ENCODE measurements at places on chromosomes 12 and 14.

- DNase-seq: no peak
Observed at GRCh38 chr14:68823434-68824206, 30.8 kb upstream of the ZFP36L1 start.

- no peak for DNase-seq
Observed at GRCh38 chr12:60451457-60451856, 855.6 kb downstream of the SLC16A7 start.

DNA sequence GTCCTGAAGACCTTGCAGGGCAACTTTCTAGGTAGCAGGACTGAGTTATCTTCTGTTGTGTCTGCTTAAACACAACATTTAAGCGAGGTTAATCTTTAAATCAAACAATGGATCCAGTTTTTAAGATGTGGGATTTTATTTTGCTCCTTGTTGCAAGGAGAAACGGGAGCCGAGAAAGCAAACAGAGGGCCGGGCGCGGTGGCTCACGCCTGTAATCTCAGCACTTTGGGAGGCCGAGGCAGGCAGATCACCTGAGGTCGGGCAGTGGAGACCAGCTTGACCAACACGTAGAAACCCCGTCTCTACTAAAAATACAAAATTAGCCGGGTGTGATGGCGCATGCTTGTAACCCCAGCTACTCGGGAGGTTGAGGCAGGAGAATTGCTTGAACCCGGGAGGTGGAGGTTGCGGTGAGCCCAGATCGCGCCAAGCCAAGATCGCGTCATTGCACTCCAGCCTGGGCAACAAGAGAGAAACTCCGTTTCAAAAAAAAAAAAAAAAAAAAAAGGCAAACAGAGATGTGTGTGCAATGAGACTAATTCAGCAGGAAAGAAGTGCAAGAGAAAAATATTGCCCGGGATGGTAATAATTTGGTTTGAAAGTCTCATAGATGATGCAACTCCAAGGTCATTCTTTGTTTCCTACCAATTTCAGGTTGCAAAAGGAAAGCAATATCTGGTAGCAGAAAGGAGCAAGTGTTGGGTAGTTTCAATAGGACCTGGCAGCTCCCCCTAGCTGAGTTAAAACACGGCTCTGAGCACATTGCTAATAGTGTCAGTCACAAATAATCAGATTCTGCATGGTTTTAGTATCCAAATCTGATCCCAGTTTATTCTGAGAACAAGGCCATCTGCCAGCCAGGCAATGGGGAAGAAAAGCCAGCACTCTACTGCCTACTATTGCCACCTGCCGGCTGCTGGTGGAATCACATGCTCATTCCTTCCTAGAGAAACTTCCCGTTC lies 141.4 kb downstream of the PPM1H start:
- DNase-seq: peak; percentile 77

- no peak for DNase-seq
Observed at GRCh38 chr14:103849151-103849886, 1.9 kb upstream of the PPP1R13B start.

GRCh38 chr12:28936221-28936620 lies 212.9 kb upstream of the FAR2 start:
- no peak for DNase-seq

DNA sequence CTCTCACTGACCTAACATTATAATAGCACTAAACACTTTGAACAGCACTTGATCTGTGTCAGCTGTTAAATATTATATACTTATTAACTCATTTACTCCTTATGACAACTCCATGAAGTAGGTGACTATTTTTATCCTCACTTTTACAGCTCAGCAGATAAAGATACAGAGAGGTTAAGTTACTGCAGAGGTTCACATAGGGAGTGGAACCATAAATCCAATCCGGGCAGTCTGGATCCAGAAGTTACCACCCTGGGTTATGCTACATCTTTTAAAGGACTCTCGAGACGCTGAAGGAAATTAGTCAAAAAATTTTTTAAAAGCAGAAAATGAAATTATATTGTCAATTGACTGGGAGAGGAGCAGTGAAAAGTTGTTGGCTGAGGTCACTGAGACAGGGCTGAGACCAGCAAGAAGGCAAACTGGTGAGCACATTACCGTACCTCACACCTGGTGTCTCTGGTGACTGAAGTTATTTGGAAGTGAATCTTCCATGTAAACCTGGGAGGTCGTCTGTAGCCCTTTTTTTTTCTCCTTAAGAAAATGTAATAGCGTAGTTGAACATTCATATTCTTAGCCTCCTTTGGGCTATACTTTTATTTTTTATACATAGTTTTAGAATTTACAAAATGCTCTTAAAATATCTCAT lies 1.2 kb upstream of the RIMKLB start:
- DNase-seq: no peak

DNA sequence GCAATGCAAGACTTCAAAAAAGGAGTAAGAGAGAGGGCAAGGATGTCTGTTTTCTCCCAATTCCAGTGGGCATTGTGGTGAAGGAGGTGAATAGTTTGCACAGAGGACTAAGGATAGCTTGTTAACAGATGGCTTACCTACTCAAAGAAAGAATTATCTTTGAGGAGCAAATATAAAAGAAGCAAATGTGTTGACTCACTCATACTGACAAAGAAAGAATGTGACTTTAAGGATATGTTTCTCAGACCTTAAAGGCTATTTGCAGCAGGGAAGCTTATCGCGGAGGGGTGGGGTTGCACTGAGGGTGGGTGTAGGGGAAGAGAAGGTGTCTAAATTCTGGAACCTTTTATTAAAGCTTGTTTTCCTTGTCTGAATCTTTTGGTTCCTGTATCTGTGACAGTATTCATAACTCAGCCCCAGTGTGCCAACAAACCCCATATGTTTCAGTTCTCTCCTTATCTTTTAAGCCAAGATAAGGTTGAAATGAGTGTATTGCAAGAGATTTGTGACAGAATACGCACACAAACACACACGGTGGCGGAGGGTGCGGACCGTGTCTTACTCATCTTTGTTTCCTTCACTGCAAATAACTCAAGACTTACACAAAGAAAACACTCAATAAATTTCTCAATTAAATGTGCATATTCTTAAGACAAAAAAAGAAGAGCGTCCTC lies 146.4 kb upstream of the ARID2 start:
- no peak for DNase-seq

DNA sequence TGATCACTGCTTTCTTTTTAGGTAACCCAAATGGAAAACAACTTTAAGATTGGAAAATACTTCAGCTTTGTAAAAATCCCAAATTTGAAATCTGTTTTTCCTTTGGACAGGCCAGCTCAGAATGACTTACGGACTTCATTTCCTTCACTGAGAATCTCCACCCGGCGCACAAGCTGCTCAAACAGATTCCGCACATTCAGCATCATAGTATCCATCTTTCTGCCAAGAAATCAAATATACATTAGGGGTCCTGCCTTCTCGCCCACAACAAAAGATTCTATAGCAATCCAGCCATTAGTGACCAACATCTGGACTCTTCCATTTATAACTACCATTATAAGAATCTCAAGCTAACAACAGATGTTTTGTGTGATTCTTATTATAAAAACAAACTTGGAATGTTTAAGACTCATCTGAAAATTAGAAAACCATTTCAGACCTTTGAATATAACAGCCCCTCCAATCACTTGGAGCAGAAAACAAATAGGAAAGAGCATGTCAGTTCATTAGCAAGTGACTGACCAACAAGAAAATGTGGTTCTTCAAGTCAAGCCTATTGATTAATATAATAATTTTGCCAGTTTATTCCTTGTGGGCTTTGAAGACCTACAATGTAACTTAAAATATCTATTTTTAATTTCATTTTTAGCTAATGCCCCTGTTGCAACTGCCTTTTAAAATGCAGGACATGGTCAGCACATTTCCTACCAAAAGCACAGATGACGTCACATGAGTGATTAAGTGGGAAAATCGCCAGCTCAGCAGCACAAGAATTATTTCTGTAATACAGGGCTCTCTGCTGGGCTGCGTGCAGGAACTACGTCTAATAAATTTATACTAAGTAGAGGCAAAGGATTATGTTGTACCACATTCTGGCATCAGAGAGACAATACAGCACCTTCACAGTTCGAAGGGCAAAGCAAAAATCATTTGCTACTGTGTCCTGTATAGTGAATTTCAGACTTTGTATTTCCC lies 8.5 kb downstream of the RACGAP1 start:
- peak; percentile 69 for DNase-seq

DNA sequence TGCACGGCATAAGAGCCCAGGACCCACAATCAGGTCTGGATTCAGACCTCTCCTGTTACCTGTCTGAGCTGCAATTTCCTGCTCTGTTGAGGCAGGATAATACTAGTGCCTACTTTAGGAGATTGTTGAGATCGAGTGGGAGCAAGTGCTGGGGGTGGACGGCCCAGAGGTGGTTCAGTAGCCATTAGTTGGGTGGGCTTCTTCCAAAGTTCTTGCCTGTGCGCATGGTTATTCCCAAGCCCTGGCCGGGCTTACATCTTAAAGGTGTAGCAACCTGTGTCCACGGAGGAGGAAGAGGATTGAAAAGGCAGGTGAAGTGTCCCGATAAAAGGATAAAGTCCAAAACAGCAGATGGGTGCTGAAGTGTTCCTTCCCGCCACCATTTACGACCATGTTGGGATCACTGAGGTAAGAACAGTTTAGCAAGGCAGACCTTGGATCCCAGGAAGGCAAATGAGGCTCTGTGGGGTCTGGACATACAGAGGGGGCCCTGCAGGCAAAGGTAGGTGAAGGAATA lies 33.8 kb downstream of the ACACB start:
- DNase-seq: no peak

DNA sequence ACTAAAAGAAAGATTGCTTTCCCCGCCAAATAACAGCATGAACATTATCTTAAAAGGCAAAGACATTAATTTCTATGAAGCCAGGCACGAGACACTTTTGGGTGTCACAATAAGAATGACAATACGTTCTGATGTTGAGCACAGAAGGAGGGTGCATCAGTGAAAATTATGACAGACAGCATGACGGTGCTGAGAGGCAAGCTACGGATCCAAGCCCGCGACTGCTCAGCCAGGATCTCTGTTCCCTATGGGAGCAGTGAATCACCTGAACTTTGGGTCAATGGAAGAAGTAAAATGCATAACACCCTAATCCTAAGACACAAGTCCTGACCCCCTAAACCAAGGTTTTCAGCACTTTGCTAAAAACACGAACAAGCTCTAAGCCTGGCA lies 51.7 kb downstream of the SLC25A47 start:
- no peak for DNase-seq

DNA sequence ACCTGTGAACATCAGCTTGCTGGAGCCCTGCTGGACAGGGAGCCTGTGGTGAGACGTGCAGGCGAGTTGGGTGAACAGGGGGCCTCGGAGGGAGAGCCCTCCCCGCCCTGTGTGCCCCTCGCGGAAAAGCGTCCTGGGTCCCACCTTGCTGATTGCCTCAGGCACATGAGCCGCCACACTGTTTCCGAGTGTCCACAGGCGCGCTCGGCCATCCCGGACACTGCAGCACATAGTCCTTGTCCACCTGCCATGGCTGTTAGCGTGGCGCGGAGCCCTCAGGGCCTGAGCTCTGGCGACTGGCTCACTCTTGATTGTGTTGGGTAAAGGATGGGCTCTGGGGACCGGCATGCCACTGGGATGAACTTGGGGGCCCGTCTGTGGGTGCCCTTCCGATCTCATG lies 40.0 kb downstream of the PACS2 start:
- no peak for DNase-seq

DNA sequence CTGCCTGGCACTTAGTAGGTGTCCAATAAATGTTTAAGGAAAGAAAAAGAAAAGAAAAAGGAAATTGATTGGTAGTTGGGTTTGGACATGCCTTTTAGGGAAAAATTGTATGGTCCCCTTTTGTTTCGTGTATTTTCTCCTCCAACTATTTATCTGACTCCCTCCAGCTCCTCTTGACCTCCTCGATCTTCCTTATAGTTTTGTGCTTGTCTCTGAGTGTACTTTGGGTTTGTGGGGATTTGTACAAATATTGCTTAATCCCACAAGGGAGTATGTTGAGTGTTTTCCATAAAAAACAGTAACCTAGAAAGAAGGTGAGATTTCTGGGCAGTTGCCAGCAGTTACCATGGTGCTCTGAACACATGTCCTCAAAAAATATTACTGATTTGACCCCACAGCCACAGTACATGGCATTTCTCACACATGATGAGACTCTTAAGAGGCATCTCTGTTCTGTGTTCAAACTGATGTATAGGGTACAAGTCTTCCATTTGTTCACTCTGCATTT lies 15.7 kb downstream of the PLEKHG7 start:
- no peak for DNase-seq

GRCh38 chr12:116687888-116688287 lies 50.0 kb downstream of the SPRING1 start:
- DNase-seq: peak; percentile 37

DNA sequence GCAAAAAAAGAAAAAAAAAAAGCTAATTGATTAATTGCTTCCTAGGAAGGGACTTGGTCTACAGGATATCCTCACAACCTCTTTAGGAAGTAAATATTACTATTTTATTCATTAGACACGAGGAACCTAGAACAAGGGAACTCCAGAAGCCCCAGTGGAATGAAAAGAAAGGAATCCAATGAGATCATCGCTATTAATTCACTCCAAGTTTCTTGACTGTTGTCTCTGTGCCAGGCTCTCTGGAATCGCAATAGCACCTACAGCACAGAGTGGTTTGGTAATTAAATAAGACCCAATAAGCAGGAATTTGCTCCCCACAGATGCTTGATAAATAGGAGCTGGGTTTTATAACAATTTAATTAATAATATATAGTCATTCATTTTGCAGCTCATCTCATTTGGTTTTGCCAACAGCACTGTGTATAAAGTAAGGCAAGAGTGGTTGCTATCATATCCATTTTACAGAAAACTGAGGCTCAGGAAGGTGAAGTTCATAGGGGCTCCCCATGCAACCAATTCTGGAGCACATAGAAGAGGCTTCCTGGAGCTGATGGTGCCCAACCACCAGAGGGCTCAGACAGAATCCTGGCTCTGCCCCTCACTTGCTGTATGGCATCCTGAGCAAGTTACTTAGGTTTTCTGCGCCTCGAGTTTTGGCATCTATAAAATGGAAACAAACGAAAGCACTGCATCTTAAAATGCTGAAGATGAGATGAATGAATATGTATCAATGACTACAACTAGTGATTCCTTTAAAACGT lies 420.2 kb downstream of the MED13L start:
- no peak for DNase-seq

GRCh38 chr12:87793131-87793530 lies 236.1 kb downstream of the C12orf50 start:
- DNase-seq: peak; percentile 6

GRCh38 chr12:56122637-56123036 lies 4.6 kb downstream of the ZC3H10 start:
- DNase-seq: no peak

Data from hepatic stellate cell (primary cell).